ENCODE measurements at places on chromosomes 16 and 17. TPM values are rescaled to one million over a fixed set of nuclear protein-coding genes. Genes with fewer than 3 reads are reported as not detected.

Gene RTN4RL1
- total RNA-seq: not detected

Gene MMP28
- total RNA-seq: 6.5 TPM

Gene IRX5
- not detected for total RNA-seq

Gene CCL11
- total RNA-seq: not detected

Gene NECAB2
- not detected for total RNA-seq

- no peak for DNase-seq
Observed at GRCh38 chr17:78557598-78558039, 19.6 kb downstream of the DNAH17 start.

DNA sequence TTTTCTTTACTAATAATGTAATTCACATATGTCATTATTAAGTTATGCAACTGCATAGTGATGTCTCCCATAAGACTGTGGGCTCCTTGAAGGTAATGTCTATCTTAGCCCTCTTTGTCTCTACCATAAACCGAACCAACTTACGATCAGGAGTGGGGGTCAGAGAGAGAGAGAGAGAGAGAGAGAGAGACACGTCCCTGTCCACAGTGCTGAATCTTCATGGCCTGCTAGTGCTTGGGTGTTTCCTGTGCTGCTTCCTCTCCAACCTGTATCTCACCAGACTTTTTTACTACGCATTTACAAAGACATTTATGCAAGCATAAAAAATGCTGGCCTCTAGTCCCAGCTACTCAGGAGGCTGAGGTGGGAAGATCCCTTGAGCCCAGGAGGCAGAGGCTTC is 52.2 kb upstream of the HAPSTR1 start:
- DNase-seq: no peak

GRCh38 chr17:47675380-47676198 is 18.4 kb upstream of the TBKBP1 start:
- DNase-seq: no peak

DNA sequence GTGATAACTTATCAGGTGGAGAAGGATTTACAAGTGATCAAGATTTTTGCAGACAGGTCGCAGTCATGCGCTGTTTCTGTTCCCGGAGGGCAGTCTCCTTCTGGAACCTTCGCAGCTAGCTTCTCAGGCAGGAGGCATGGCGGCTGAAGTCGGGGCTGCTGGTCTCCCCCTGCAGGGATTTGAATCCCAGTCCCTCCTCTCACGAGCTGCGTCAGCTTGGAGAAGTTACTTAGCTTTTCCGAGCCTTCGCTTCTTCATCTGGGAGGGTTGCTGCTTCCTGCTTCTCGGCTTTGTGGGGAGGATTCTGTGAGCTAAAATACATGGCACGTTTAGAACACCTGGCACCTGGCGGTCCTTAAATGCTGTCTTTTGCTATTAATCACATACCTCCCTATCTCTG is 287.8 kb upstream of the FOXF1 start:
- no peak for DNase-seq

DNA sequence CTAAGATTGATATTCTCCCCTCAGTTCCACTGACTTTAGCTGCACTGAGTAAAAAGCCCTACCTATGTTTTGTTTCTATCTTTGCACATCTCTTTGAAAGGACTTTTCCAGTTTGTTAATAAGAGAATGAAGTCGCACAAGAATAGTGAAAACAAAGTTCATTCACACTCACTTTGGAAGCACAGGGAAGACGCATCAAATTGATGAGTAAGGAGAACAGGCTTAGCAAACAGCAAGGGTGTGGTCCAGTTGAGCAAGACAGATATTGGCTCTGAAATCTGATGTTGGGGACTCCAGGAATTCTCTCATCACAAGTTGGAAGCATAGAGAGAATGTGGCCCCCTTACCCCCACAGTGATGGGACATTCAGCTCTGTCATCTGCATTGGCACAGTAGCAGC is 221.3 kb downstream of the CDH11 start:
- no peak for DNase-seq

- DNase-seq: no peak
Observed at GRCh38 chr16:75143941-75144340, 4.4 kb upstream of the ZFP1 start.

- no peak for DNase-seq
Observed at GRCh38 chr17:59287891-59288290, 43.6 kb upstream of the YPEL2 start.

GRCh38 chr16:11384184-11384955 is 39.1 kb downstream of the RMI2 start:
- no peak for DNase-seq

DNA sequence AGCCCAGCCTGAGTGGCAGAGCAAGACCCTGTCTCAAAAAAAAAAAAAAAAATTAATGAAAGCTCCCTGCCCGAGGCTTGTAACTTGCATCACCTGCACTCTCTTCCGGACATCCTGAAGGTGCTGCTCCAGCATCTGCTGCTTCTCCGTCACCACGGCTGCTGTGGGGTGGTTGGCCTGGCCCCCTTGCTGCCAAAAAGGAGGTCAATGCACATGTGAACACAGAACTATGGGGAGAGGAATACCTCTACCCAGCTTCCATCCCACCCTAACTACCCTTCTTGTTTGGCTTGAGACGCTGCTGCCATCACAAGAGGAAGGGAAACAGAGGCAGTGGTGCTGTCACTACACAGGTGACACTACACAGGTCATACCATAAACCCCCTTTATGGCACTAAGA is 49.0 kb downstream of the STAT3 start:
- DNase-seq: no peak

GRCh38 chr17:51907041-51907440 is 251.5 kb downstream of the CA10 start:
- DNase-seq: no peak

DNA sequence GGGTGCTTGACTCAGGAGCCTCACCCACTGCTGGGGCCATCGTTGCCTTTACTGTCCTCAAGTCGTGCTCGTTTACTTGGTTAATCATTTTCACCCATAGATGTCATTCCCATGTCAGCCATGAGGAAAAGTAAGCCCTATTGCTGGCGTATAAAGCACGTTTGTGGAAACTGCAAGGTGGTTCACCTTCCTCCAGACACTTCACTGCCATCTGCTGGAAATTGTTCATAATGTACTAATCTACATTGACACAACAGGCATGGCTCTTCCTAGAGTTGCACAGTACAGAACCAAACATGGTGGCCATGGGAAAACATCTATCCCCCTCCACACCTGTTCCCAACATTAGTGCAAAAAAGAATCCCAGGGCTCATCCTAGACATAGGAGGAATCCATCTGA is 116.6 kb downstream of the ZNF18 start:
- no peak for DNase-seq

GRCh38 chr16:85483424-85483823 is 129.7 kb upstream of the GSE1 start:
- DNase-seq: no peak

DNA sequence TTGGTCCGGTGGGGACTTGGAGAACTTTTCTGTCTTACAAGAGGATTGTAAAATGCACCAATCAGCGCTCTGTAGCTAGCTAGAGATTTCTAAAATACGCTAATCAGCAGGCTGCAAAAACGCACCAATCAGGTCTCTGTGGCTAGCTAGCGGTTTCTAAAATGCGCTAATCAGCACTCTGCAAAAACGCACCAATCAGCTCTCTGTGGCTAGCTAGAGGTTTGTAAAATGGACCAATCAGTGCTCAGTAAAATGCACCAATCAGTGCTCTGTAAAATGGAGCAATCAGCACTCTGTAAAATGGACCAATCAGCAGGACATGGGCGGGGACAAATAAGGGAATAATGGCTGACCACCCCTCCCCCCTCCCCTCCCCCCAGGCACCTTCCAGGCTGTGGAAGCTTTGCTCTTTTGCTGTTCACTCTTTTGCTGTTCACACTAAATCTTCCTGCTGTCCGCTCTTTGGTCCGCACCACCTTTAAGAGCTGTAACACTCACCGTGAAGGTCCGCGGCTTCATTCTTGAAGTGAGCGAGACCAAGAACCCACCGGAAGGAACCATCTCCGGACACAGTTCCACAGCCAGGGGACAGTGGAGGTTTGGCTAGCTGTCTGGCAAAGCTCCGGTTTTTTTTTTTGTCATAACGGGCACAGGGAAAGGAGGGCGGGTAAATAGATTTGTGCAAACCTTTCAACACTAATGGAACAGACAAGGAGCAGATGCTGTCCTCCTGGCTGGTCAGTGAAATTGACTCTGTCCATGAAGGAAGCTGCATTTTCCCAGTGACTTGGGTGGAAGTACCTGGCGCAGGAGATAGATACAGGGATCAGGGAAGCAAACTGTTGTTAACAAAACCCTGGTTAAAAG is 8.3 kb downstream of the PITPNC1 start:
- no peak for DNase-seq
